ENCODE measurements at places on chromosomes 1 and 21.

- DNase-seq, result no peak
These were observed 66.1 kb downstream of the SKI start for GRCh38 chr1:2294033-2294724.

DNA sequence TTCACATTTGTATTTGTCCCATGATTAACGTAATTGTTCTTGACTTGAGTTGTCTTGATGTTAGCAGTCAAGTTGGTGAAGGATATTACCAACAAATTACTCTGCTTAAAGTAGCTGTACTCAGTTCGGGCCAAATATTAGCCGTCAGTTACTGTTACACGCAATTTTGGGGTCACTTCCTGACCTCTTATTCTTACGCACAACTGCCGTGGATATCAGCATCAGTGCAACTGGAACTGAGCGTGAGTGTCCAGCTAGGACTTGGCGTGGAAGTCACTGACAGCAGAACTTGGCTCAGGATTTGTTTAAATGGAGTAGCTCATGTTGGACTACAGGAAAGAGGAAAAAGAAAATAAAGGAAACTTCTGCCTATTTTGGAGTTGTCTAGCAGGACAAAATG lies 56.4 kb downstream of the ADAMTS1 start:
- DNase-seq, result no peak

DNA sequence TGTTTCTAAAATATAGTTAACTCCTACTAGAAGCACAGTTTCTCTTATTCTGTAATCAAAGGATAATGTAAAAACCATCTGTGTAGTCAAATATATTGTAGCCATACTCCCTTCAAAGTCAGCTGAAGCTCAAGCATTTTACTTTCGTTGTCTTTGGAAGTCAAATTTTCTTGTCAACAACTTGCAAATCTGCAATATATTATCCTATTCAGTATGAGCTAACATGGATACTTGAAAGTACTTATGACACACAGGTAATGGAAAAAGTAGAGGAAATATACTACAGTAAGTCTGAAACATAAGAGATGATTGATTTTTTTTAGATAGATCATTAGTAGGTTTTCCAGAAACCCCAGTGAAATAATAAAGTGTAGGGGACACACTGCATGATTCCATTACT lies 121.5 kb downstream of the COL24A1 start:
- no peak for DNase-seq

DNA sequence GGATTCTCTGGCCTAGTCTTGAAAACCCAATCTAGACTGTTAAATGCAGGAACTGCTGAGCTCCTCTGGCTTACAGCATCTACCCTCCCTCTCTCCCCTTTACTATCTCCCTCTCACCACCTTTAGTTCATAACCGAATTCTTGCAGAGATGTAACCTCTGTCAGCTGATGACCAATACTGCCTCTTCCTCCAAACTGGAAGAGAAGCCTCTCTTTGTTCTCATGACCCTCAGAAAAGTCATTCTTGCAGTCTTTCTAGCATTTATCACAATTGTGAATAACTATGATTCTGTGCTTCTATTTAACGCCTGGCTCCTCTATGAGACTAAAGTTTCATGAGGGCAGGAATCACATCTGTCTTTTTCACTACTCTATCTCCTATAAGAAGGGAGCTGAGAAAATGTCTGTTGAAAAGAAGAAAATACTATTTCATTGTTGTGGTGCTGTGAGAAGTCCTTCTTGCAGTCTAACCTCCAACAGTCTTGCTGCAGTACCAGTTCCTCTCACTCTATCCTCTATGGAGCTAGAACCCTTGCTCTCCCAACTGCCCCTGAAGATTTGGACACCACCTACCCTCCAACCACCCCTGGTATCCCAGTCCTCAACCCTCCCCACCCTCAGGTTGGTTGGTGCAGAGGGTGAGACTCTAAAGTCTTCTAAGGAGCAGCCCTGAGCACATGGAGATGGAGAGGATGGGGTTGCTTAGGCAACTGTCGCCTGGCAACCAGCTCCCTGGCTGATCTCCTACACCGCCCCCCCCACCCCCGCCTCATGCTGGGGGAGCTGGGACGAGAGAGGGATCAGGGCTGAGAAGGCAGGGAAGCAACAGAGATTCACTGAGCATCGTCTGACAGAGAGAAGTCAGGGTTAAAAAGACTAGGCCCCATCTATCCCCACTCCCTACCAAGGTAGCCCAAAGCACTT lies 13.9 kb downstream of the MEF2D start:
- DNase-seq, result no peak
